Stimulated activated CD4-positive, alpha-beta T cell treated with anti-CD3 and anti-CD28 coated beads, TNF-alpha, amount 100 ng/mL, for 1 hour (primary cell): ENCODE measurements at places on chromosomes 3 and 15.

DNA sequence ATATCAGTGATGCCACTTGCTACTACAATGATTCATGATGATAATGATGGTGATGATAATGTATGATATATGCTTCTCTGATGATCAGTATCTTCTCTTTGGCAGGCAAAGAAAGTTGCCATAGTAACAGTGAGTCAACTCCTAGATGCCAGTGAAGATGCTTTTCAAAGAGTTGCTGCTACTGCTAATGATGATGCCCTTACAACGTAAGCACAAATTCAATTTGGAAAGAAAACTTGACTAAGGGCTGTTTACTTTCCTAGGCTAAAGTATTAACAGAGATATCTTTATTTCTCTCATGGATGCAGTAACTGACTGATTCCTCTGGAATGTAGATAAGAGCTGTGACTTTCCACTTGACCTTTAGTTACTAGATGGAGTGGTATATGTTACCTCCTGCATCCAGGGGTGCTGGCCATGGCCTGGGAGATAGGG lies 27.8 kb downstream of the ADGRG7 start:
- DNase-seq = no peak

DNA sequence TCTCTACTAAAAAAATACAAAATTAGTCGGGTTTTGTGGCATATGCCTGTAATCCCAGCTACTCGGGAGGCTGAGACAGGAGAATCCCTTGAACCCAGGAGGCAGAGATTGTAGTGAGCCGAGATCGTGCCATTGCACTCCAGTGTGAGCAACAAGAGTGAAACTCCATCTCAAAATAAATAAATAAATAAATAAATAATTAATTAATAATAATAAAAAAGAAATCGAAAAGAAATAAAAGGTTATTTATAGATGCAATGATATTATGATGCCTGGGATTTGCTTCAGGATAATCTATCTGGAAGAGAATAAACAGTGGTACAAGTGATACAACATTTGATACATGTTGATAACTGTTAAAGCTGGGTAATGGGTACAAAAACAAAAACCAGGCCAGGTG lies 58.6 kb downstream of the SOX2 start:
- no peak for DNase-seq

DNA sequence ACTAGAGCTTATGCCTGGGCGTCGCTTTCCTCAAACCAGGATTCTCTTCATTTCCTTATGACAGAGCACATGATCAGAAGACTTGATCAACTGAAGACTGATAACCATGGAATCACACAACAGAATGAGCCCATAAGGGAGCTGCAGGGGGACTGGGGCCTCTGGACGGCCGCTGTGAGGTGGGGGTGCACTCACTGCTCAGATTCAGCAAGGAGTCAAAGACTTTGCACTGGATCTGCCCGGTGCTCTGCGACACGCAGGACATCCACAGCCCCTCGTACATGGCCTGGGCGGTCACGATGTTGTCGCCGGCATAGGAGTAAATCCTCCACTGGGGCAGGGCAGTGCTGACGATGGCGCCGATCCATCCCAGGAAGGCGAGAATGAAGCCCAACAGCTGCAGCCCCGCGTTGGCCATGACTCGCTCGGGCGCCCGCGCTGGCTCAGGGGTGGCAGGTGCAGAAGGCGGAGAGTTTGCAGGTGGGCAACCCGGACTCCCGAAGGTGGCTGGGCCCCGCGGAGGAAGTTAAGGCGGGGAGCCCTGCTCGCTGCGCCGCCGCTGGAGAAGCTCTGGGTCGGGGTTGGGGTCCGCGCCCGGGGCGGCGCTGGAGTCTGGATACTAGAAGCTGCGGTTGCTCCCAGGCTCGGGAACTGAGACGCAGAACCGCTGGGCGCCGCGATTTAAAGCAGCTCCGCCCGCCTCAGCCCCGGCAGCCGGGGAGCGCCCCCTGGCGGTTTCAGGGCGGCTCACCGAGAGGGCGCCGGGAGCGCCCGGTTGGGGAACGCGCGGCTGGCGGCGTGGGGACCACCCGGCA lies at the start of gene CLDN1:
CLDN1 (minus strand) TSS at position 658 of the 815 bp plus-strand sequence; CDS start at position 418, 240 bp downstream.
- DNase-seq = peak; percentile 72

DNA sequence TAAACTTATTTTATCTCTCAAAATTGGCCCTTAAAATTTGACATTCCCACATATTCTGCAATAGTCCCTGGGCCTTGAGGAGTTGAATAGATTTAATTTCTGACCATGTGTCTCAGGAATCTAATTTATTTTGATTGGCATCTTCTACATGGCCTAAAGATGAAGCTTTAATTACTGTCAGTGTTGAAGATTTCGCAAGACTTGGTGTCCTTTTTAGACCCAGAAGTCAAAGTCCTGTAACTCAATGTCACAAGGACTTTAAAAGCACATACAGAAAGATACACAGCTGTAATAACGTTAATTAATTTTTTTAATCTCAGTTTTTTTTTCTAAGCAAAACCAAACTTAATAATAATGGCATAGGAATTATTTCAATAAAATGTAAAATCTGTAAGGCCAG lies 163.9 kb downstream of the SUCNR1 start:
- DNase-seq = no peak

DNA sequence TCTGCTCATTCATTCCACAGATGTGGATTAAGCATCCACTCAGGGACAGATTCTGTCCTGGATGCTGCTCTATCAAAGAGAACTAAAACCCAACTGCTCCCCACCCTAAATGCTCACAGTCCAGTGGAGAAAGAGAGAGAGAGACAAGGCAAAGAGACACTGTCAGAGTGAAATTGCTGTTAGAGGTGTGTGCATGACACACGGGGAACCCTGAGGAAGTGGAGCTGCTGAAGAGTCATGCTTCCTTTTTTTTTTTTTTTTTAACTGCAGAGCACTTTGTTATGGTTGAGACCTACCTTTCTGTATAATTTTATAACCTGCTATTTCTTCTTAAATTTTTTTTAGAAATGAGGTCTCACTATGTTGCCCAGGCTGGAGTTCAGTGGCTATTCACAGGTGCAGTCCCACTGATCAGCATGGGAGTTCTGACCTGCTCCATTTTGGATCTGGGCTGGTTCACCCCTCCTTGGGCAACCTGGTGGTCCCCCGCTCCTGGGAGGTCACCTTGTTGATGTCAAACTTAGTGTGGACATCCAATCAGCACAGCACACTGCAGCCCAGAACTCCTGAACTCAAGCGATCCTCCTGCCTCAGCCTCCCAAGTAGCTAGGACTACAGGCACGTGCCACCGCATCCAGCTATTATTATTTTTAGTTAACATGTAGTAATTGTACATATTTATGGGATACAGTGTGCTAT lies 18.2 kb upstream of the PSTPIP1 start:
- no peak for DNase-seq

DNA sequence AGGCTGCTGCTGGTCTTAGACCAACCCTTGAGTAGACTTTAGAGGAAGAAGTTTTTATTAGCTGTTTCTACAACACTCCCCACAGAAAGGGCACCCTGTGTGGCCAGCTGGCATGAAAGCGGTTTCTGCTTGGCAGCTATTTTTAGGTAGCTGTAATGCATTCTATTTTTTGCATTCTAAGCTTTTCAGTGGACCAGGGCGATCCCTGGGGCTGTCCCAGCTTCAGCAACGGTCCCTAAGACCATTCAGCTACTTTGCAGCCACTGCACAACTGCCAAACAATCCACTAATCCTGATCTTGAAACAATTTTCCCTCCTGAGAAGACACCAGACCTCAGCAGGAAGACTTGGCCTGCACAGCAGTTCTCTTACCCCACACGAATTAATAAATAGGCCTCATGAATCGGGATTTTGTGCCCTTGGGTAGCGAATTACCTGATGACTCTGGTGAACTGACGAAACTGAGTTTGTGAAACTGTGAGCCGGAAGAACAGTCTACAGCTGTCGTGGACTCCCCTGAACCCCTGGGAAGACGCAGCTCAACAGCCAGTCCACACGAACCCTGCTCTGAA lies 14.6 kb upstream of the TFRC start:
- DNase-seq = no peak

- DNase-seq = no peak
Observed at GRCh38 chr3:134623615-134624245, 27.1 kb downstream of the KY start.

DNA sequence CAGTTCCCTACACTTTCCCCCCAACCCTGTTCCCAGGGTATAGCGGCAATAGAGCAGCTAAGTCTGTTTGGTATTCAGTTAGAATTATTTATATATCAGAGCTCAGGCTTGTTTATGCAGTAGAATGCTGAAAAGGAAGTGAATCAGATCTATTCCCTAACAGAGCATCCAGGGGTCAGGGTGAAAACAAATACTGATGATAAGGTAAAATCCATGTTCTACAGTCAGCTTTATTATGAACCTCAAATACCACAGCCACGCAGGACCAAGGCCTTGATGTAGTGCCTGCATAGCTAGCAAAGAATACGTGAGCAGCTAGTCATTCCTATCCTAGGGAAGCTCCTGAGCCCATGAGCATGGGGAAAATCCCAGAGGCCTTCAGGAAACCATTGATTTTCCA lies 229.7 kb upstream of the ICE2 start:
- no peak for DNase-seq

DNA sequence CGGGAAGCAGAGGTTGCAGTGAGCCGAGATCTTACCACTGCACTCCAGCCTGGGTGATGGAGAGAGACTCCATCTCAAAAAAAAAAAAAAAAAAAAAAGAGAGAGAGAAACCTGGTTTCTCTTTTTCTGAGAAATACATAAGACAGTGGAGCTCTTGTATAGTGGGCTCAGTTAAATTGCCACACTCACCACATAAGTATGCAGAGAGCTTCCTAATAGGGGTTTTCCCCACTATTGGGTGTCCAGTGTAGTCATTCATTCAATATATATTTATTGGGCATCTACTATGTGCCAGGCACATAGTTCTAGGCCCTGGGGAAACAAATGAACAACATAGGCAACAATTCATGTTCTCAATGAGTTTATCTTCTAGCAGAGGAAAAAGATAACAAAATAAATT lies 48.9 kb upstream of the FMN1 start:
- no peak for DNase-seq

GRCh38 chr15:89976246-89976600 lies 24.9 kb upstream of the ZNF710 start:
- DNase-seq = no peak

- no peak for DNase-seq
Observed at GRCh38 chr3:129182390-129183185, 1.1 kb downstream of the CNBP start.

DNA sequence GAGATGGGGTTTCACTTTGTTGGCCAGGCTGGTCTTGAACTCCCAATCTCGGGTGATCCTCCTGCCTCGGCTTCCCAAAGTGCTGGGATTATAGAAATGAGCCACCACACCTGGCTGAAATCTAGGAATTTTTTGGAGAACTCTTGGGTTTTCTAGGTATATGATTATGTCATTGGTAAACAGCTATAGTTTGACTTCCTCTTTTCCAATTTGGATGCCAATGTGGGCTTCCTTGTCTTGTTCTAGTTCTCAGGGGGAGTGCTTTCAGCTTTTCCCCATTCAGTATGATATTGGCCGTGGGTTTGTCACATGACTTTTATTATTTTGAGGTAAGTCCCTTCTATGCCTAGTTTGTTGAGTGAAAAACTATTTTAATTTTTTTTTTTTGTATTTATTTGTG lies 17.9 kb downstream of the KCNMB3 start:
- DNase-seq = no peak

DNA sequence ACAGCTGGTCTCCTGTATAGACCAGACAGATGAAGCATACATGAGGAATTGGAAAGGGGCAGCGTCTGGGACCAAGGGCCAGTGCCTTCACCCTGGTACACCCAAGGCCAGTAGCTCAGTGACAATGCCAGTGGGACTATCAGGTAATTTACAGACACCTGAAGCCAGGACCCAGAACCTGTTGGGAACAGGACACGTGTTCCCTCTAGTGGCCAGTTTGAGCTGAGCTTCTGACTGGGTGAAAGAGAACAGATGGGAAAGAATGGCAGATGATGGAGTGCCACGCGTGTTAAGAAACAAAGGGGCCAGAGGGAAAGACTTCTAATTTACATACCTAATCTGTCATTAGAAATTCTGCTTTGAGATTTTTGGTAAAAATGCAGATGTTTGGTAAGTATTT lies 5.1 kb upstream of the SLC25A38 start:
- DNase-seq = peak; percentile 28

- no peak for DNase-seq
Observed at GRCh38 chr15:81939604-81940440, 106.0 kb downstream of the MEX3B start.

- DNase-seq = no peak
Observed at GRCh38 chr15:33915571-33916407, 52.5 kb upstream of the CHRM5 start.

DNA sequence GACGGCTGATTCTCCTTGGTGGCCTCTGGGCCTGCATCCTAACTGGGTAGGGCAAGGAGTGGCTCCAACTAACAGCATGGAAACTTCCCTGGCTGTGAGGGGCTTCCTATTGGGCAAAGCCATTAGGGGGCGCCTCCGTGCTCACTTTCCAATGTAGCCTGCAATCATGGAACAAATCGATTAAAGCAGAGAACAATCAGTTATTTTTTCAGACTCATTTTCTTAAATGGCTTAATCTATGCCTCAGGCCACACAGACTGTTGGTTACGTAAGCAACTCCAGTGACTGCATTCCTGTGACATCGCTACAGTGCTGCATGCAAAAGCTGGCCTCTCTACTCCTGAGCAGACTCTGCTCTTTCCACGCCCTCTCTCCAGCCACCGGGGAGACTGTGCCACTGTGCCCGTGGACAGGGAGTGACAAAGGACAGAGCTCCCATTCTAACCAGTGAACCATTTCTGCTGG lies 278.9 kb downstream of the KLF13 start:
- DNase-seq = no peak

DNA sequence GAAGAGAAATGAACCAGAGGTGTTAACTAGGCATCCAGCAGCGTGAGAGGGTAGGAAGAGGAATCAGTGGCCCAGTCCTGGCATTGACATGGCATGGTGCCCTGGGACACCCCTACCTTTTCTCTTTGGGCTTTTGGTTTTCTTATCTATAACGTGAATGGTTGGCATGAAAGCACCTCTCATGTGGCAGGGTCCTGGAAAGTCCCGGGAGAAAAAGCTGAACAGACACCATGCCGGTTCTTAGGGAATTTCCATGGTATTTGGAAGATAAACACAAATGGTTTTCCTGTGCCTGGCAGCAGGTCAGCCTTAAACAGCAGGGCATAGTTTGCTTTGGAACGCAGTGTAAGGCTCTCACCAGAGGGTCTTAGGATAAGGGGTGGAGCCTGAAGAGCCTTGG lies 15.4 kb downstream of the ARNT2 start:
- no peak for DNase-seq

- no peak for DNase-seq
Observed at GRCh38 chr15:57607570-57608000, 15.9 kb downstream of the MYZAP start.

- no peak for DNase-seq
Observed at GRCh38 chr3:43400167-43400566, 113.8 kb downstream of the SNRK start.

GRCh38 chr3:13204177-13204581 lies 130.9 kb upstream of the IQSEC1 start:
- DNase-seq = no peak

DNA sequence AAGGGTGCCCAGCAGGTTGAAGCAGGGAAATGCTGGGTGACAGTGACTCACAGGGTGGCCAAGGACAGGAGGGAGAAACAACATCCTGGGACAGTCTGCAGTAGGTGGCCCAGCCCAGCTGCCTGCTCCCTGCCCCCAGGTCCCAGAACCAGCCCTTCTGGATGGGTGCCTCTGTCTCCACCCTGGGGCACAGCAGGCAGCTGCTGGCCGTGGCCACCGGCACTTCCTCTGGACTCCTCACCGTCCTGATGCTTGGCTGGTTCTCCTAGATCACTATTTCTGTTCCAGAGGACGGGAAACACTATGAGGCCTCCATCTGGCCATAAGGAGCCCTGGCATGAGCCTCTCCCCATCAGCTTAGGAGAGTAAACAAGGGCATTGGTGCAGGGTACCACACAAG lies 258.9 kb downstream of the XXYLT1 start:
- no peak for DNase-seq
